COLO829 (cell line): ENCODE measurements at places on chromosomes 3 and 15.

DNA sequence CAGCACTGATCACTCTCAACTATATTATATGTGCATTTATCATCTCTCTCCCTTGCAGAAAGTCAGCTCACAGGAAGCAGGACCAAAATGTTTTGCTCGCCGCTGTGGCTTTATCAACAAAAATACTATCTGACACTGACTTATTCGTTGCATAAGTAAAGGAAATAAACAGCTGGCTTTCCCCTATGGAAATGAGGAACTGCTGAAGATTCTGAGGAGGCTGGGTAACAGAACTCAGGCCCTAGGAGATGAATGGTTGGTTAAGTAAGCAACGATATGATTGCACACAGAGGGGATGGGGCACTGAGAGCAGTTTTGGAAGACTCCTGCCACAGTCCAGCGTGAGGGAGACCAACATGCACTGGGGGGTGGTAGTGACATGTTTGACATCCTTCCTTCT, 181.1 kb downstream of the STT3B start:
- no peak for DNase-seq

- DNase-seq: no peak
Observed at GRCh38 chr3:40186508-40186907, 123.0 kb upstream of the EIF1B start.

GRCh38 chr15:29102911-29103823, 166.5 kb downstream of the NSMCE3 start:
- no peak for DNase-seq

GRCh38 chr15:29560896-29561295, 261.4 kb downstream of the TJP1 start:
- no peak for DNase-seq

DNA sequence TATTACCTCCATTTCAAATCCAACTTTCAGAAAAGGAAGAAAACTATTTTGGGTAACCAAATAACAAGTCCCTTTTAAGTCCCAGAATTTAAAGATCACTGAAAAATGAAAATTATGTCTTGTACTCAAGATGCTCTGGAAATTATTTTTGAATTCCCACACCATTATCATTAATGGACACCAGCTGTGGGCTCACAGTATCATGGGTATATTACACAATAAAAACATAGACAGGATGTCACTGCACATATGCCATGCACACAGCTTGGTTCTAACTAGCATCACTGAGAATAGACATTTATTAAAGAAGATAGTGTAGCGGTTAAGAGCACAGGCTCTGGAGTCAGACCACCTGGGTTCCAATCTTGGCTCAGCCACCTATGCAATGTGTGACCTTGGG, 130.4 kb downstream of the FRMD5 start:
- DNase-seq: no peak

DNA sequence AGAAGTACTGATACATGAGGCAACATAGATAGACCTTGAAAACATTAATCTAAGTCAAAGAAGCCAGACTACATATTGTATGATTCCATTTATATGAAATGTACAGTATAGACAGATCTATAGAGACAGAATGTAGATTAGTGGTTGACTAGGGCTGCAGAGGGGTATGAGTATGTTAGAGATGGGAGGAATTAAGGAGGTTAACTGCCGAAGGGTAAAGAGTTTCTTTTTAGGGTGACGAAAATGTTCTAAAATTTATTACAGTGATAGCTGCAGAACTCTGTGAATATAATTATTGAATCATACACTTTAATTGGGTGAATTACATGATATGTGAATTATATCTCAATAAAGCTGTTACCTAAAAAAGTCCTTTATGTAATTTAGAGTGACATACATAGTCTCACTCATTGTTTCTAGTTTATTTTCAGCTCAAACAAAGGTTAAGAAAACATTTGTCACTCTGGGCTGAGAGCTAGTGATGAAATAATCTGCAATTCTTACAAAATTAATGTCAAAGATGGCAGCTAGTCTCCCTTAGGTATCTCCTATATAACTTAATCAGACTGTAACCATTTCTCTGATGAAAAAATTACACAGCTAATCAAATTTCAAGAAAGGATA, 61.4 kb downstream of the DENND4A start:
- no peak for DNase-seq

DNA sequence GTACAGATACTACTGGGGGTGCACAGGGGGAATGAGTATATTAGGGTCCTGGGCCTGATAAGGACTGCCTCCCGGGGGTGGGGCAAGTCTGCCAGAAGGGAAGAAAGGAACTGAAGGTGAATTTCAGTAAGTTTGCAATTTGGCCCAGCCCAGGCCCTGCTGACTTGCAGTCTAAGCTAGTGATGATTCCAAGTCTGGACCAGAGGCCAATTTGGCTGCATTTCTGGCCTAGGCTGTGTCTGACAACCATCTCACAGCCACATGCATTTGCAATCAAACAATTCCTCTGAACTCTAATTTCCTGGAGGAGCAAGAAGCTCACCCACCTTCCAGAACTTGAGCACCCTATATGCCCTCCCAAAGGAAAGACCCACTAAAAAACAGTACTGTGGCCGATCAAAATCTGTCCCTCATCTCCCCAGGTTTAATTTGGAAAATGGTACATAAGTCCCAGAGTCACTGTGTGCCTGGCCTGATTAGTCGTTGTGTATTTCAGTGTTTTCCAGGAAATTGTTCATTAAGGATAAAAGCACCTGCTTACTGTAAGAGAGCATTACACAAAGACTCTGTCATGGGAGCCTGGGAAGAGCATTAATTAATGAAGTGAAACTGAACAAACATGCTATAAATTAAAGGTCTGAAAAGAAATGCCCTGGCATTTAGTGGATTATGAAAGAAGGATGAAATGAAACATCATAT, 114.5 kb downstream of the MEGF11 start:
- no peak for DNase-seq

DNA sequence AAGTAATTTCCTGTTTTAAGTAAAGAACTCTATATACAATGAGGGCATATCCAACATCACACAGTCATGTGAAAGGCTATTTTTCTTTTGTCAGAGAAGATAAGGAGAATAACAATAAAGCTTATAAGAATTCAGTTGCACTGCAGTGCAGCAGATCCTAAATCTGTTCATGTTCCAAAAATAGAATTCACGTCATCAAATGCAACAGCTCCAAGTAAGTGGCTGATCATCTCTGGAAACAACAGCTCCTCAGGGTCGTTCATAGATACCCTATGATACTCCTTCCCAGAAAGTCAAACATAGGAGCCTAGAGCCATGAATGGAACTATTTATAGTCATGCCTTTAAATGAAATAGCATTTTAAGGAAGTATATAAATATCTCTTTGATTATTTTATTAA, 100.2 kb downstream of the FMN1 start:
- DNase-seq: no peak

DNA sequence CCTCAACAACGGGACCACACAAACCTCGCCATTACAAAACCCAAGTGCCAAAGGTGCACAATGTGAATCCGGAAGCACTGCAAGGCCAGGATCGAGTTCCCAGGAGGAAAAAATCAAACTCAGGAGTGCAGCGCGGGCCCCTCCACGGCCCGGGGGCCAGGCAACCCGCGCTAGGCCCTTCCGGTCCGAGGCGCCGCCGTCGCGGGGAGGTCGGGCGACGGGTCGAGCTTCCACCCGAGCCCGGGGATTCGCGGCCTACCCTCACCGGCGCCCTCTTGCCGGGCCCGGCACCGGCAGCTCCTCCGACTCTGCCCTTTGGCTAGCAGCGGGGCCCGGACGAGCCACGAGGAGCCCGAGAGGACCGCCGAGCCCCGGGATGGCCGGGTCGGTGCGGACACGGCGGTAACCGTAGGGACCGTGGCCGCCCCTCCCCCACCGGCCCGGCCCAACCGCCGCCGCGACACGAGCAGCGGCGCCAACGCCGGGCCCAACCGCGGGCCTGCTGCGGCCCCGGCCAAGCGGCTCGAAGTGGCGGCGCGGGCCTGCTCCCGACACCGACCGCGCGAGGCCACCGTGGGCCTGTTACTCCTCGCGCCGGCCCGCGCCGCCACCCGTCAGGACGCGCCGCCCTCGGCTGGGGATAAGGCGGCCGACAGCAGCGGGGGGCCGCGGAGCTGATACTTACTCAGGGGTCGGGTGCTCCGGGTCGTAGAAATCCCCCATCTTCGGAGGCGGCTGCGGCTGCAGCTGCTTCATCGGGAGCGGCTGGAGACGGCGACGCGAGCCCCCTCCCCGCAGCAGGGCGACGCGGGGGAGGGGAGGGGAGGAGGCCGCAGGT, 525 bp downstream of the SETD2 start:
- no peak for DNase-seq
